Mesenteric fat pad (tissue), 1 donor: ENCODE measurements at places on chromosomes 7 and 10.

DNA sequence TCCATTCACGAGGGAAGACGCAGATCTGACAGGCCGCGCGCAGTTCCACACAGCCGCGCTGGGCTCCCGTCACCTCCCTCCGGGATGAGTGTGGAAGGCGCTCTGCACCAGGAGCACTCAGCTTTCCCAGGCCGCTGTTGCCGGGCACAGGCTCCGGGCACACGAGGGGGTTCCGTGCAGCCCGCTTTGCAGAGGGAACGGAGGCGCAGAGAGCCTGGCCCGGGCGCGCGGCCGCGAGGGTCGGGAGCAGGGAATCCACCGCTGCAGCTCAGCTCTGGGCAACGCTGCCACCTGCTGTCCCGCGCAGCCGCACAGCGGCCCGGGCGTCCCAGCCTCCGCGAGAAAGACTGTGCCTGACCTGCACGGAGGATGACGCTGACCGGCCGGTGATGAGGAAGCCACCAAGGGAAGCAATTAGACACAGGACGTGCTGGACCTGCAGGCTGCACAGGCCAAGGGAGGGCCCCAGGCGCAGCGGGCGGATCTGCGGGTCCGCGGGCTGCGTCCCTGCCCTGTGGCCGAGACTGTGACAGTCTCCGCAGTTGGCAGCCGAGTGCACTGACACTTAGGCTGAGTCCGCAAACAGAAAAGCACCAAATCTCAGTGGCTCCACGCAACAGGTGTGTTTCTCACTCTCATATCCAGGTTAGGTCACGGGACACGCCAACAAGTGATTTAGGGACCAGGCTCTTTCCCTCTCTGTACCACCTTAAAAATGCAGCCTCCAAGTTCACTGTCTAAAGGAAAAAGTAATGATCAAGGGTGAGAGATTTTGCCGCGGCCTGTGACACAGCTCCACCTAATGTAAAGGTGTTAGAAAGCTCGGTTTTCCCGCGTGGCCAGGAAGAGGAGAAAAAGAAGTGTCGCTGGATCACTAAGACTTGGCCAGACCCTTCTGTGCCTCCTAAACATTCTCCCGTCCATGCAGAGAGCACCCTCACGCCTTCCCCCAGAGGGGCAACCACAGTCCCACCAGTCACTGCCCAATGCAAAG lies 94.5 kb downstream of the SEC61G start:
- DNase-seq = no peak

DNA sequence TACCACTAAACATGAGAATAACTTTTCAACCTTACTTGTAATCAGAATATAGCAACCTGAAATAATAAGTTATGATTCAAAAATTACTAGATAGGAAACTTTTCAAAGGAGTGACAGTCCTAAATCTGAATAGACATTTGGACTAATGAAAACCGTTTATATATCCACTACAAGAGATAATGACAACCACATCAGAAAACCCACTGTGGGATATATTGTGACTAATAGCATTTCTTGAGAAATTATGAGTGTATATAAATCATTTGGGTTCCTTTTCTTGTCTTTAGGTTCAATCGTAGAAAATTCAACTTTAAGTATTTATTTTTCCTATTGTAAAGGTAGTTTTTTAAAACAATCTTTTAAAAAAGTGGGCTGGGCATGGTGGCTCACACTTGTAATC lies 170.2 kb upstream of the PRSS58 start:
- no peak for DNase-seq

- DNase-seq = no peak
Measured at GRCh38 chr7:31688996-31689395, 2.0 kb downstream of the PPP1R17 start.

- DNase-seq = no peak
Measured at GRCh38 chr10:80122746-80123145, 9.8 kb upstream of the PLAC9 start.

DNA sequence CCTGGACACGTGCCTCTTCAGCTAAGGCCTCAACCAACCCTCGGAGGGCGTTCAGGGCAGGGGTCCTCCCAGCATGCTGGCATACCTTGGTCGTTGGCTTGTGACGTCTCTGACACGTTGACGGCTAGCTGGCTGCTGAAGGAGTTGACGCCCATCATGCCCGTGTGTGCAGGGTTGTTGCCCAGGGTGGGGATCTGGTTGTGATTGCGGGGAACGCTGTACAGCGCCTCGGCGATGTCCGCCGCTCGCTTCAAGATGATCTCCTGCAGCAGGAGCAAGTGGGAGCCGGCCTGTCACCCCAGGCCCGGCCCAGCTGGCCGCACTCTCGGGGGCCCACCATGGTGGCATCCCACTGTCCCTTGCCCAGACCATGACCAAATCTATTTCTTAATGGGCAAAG lies 122.0 kb downstream of the EBF3 start:
- DNase-seq = no peak

- DNase-seq = no peak
Measured at GRCh38 chr10:77583527-77583926, 54.1 kb downstream of the KCNMA1 start.

- DNase-seq = no peak
Measured at GRCh38 chr7:24119852-24120251, 164.1 kb upstream of the NPY start.

DNA sequence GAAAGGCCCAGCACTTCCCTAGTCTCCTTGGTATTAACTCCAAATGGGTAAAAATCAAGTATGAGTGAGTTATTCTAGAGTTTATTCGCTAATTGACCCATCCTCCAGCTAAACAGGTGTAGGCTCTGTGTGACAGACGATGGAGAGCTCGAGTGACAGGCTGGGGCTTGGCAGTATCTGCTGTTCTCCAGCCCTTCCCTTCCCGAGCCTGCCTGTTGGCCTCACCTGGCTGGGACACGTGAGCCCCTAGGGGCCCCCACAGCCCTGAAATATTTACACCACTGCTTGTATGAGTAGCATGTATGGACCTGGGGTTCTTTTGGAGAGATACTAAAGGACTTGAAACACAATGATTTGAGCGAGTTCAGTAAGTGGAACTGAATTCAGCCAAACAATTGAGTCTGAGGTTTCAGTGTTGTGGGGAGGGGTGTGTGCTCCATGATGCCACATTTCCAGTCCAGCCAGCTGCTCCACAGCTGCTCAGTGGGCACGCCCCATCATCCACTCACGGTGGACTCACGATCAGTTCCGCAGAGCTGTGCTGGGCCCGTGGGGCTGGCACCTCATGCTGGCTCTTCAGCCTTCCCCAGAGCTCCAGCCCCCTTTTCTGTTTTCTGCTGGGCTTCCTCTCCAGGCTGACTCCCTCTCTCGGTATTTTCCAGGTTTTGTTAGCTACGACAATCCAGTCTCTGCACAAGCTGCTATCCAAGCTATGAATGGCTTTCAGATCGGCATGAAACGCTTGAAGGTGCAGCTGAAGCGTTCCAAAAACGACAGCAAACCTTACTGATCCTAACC lies 283.0 kb downstream of the USP6NL start:
- peak; percentile 62 for DNase-seq

DNA sequence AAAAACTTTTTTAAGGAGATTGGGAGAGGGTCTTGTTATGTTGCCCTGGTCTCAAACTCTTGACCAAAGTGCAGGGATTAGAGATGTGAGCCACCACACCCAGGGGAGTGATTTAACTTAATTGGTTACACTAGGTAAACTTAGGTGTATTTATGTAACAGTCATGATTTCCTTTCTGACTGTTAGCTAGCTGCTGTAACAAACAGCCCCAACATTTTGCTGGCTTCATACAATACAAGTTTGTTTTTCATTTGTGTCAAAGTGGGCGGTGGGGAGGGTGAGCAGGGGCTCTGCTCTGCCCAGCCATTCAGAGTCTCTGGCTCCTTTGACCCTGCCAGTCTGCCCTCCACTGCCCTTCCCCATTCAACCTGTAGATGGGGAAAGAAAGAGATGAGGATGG lies 9.3 kb downstream of the DOCK1 start:
- no peak for DNase-seq

GRCh38 chr7:121494516-121494915 lies 98.4 kb upstream of the FAM3C start:
- no peak for DNase-seq

- DNase-seq = peak; percentile 20
Measured at GRCh38 chr7:71785216-71785615, 626.9 kb downstream of the CALN1 start.

DNA sequence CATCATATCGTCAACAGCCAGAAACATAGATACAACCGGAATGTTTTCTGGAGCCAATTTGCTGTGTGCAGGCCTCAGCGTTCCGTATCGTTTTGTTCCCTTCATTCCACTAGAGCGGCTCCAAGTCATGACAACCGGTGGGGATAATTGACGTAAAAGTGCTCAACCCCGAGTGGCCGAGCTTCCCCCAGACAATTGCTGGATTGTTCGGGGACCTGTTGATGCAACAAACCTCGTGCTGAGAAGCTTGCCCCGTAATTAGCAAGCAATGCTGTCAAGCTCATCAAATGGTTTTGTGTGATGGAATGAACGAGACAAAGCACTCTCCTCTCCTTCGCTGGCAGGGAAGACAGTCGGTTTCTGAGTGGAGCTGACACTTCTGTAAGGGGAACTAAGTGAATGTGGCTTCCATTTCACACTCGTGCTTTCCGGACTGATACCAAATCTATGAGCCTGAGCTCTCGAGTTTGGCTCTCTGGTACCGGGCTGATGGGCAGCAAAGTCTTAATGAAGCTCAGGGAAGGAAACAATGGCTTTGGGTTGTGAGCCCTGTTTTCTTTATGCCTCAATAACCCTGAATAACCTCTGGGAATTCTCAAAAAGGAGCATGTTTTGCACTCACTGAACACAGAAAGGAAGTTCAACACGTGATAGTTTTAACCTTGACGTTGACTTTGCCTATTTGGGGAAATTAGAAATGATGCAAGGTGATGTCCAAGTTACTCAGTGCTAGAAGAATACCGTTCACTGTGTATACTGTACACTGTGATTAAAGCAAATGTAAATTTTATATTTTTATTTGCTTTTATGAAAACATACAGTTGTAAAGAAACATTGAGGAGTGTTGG lies 220.5 kb downstream of the BAMBI start:
- no peak for DNase-seq

DNA sequence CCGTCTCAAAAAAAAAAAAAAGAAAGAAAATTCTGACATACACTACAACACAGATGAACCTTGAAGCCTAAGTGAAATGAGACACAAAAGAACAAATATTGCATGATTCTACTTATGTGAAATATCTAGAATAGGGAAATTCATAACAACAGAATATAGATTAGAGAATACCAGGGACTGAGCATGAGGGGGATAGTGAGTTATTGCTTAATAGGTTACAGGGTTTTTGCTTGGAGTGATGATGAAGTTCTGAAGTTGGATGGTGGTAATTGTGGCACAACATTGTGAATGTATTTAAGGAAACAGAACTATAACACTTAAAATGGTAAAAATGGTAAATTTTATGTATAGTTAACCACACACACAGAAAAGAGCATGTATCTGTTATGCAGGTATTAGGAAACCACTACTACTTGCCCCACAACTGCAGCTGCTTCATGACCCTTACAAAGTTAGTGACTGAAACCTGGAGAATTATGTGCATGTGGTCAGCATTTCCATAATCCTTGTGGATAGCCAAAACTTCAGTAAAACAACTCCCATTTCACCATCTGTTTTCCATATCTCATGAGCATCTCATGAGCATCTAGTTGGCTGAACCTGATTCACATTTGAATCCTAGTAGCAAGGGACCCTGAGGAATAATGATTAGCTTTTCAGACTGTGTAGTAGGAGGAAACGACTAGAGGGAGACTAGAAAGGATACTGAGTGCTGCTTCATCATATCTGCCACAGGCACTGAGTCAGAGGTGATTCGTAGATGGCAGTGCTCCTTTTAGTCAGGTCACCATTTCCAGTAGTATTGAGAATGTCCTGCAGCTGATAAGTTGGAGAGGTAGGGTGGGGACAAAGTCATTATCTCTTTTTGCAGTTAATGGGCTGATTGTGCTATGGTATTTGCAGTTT lies 26.3 kb downstream of the SAMD8 start:
- DNase-seq = no peak

DNA sequence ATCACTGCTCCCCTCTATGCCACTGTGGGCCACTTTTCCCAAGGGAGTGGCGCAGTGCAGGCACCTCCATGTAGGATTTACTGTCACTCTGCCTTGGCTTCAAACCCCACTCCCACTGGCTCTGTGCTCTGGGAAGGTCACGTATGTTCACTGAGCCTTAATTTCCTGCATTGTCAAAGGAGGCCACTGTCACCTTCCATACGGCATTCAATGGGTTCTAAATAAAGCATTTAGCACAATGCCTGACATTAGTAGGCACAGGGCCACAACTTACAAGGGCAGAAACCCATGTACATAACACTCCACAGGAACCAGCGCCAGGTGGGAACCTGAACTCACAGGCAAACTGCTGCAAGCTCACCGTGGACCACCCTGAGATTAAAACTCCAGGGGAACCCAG lies 196.4 kb downstream of the USP6NL start:
- DNase-seq = no peak

- DNase-seq = no peak
Measured at GRCh38 chr7:76428149-76428823, 3.5 kb downstream of the ZP3 start.

- no peak for DNase-seq
Measured at GRCh38 chr10:10778959-10779358, 238.7 kb upstream of the CELF2 start.

DNA sequence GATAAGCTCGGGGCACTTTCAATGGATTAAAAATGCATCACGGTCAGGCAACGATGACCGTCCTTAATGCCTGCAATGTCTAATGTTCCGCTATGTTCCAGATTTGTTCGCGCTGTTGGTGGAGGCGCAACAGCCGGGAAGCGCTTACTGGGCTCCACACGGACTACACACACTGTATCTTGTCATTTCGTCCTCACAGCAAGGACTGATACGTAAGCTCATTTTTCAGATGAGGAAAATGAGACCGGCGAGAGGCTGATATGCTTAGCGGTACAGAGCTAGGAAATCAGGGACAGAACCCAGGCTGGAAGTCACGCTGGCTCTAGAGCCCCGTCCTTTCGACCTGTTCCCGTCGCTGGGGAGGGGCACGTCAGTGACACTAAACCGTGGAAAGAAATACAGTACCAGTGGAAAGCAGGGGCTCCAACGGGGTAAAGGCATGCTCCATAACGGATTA lies 670 bp downstream of the TPK1 start:
- DNase-seq = no peak

DNA sequence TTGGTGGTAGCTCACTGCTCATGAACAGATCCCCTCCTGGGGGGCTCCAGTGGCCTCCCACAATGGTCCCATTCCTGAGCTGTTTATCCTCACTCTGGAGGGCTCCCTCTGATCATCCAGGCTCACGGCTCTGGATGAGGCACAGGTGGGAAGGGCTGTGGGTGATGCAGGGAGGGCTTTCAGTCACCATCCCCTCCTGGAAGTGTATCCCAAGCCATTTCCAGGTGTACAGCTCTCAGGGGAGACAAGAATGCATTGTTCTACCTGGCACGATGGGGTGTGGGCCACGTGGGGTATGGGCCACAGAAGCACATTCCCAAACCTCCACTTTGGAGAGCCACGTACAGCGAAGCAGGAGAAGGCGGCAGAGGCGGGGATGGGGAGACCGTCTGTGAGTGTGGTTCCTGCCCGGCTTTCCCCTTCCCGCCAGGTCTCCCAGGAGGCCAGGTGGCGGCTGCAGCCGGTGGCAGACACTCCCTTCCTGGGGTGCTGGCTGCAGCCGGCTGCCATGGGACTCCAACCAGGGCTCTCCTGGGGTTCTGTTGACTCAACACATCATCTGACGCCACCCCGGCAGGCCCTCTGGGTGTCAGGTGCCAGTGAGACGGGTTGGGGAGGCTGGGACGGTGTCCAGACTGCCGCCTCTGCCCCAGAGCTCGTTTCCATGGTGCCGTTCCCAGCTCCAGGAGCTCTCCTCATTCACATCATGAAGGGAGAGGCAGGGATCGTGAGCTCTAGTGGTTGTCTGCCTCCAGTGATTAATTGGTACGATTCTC lies 169.7 kb upstream of the RHEB start:
- DNase-seq = no peak
